Femur (tissue), 1 donor: ENCODE measurements at places on chromosomes 12 and 14.

DNA sequence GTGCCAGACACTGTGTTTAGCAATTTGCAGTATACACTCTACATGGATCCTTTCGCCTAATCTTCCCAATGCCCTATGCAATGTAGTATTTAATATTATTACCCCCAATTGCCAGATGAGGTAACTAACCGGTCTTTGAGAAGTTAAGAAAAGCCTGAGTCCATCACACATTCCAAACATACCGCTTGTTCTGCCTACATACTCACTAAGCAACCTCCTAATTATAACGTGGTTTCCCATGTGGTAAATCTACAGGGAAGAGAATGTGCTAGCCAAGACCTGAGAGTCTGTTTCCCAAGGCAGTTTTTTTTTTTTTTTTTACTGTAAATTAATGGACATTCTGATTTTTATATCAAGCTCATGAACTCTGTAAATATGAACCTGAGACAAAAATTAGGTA lies 37.2 kb downstream of the ATP2B1 start:
- no peak for DNase-seq

GRCh38 chr14:53888535-53889386 lies 67.9 kb downstream of the BMP4 start:
- no peak for DNase-seq

DNA sequence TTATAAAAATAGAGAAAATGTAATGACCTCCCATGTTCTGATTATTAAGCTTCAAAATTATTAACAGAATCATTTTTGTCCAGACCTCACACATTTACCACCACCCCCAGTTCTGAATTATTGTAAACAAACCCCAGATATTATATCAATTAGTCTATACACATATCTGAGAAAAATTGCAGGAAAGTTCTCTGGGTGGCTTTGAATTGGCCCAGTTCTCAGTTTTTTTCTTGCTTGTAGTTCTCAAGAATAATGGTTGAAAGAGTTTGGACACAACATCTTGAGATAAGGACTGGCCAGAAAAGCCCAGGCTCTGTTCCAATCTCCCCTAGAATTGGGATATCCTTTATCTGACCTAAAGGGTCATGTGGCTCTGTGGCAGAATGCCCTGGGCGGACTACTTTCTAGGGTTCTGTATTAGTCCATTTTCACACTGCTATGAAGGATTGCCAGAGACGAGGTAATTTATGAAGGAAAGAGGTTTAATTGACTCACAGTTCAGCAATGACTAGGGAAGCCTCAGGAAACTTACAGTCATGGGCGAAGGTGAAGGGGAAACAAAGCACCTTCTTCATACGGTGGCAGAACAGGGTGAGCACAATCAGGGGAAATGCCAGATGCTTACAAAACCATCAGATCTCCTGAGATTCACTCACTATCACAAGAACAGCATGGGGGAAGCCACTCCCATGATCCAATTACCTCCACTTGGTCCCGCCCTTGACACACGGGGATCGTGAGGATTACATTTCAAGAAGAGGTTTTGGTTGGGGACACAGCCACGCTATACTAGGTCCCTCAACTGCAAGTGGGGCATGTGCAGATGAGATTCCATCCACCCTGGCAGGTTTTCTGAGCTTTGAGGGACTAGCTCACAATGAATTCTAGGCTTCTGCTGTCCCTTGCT lies 1504.6 kb upstream of the FLRT2 start:
- DNase-seq: no peak

- DNase-seq: no peak
Observed at GRCh38 chr12:94207849-94208621, 59.7 kb downstream of the PLXNC1 start.

DNA sequence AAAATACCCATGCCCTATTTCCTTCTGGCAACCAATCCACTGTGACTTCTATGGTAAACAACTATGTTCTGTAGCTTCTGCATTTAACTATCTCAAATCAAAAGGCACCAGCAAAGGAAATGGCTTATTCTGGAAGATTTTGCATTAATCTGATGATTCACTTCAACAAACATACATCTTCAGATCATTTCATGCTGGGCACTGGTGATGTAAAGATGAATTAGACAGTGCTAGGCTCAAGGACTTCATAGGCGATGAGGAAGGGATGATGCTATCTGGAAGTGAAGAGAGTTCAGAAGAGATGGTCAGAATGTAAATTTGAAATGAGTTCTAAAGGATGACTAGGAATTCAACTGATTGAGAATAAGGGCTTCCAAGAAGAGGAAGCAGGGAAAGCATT lies 363.3 kb downstream of the PAWR start:
- no peak for DNase-seq

DNA sequence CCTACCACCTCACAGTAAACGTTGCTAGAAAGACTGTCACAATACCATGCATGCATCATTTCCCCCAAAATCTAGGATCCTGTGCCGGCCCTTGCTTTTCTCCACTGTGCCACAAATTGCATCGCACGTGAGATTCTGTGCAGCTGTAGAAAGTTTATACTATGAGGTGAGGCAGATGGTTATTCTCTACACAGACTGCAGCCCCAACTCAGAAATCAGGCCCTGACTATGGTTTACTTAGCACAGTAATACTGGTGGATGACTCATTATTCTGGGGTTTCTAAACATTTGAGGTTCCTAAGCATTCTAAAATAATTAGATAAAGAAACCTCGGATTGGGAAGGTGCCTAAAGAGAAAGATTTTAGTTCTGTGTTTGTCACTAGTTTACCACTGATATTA lies 163.8 kb upstream of the CCDC198 start:
- DNase-seq: no peak

GRCh38 chr14:70254476-70254961 lies 65.8 kb upstream of the SLC8A3 start:
- peak; percentile 54 for DNase-seq

- DNase-seq: no peak
Observed at GRCh38 chr12:100593490-100593889, 20.0 kb downstream of the GAS2L3 start.

DNA sequence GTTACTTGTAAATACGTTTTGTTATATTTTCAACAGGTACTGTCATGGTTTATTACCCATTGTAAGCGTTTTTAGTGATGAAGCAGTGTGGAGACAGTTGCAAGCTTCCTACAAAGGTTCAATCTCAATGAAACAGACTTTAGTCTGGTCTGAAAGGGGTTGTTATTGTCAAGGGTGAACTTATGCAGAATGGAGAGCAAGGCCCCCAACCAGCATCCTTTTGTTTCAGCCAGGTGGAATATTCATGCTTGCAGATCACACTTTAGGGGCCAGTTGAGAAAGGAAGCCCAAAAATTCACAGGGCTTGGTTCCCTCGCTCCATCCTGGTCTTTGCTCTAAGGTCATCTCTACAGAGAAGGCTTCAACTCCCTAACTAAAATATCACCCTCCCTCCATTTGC lies 103.7 kb downstream of the PRICKLE1 start:
- no peak for DNase-seq

DNA sequence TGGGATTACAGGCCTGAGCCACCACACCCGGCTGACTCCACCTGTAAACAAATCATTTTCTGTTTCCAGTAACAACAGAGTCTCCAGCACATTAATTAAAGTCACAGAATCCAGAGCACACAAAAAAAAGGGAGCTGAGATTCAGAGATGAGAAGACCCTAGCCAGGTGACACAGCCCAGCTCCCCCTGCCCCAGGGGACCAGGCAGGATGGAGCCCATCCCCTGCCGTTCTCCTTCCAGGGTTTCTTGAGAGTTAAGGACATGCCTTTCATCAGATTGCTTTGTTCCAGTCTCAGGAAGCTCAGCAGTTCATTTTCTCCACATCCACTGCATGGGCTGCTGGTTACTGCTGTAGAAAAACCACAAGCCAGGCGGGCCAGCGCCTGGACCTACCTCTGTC lies 81.2 kb downstream of the RIMBP2 start:
- DNase-seq: no peak

DNA sequence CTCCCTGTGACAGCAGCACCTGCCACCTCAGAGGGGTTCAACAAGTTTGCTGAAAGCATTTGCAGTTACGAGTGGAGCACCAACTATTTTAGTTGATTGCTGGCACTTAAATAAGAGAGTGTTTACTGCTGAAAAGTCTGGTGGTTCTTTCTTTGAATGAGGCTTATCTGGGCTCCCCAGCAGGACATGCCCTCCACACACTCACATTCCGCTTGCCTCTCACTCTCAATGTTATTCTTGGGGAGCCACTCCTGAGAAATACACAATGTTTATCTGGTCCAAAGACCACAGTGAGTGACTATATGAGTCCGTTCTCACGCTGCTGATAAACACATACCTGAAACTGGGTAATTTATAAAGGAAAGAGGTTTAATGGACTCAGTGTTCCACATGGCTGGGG lies 31.9 kb downstream of the NT5DC3 start:
- DNase-seq: no peak

DNA sequence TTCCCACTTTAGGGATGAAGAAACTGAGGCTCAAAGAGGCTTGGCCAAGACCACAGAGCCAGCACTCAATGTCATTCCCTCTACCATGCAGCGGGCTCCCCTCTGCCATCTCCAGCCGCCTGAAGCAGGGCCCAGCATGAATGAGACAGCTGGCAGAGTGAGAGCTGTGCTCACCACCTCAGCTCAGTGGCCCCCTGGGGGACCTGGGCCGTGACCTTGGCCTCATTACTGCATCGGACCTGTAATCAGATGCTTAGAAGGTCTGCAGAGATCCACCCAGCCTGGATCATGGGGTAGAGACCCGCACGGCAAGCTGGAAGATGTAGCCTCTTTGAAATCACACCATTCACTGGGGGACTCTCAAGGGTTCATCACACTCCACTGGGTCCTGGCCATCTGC lies 22.7 kb upstream of the CORO1C start:
- no peak for DNase-seq

- no peak for DNase-seq
Observed at GRCh38 chr14:55276736-55277135, 5.5 kb downstream of the FBXO34 start.

DNA sequence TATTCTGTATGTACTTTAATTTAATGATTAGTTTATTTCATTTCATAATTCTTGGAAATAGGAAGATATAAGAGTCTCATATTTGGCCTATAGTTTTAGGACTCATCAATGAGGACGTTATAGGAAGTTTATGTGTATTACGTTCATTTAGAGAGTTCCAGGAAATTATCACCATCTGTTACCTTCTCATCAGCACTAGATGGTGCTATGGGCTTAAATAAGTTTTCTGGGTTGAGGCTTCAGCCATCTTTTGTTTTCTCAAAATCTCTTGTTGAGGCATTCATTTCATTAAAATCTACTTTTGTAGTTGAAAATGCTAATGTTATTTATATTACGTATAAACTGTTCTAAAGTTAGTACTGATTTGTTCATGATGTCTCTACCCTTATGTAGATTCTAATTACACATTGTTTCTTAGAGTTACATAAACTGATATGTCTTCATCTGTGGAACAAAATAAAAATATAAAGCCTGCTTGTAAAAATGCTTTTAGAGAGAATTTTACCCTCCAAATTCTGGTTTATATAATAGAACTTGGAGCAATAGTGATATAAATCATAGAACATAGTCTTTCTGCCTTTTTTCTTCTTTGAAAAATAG lies 89.2 kb downstream of the CFAP54 start:
- no peak for DNase-seq

DNA sequence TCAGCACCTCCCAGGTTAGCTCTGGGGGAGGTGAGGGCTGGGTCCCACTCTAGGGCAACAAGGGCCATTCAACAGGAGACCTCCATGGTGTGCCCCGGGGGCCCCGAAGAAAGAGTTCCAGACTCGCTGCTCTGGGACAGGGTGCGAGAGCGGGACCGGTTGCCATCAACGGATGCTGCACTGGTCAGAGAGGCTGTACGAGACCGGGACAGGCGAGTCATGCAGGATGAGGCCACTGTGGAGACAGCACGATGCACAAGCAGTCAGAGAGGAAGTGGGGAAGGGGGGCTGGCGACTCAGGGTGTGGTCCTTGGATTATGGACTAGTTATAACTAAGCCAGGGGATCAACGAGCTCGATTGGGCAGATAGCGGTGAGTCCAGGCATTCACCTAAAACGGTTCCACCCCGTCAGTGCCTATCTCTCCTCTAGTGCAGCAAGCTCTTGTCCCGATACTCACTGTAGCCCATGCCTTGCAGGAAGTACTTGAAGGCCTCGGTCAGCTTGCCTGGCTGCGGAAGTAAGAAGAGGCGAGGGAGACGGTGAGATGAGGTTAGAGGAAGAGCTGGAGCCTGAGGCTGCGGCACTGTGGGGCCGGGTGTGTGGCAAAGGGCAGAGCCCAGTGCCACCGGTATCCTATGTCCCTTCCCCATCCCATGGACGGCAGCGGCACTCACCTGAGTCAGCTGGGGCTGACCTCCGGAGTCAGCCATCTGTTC lies 7.2 kb downstream of the NDRG2 start:
- DNase-seq: no peak

GRCh38 chr12:71662849-71663560 lies 643 bp downstream of the ZFC3H1 start:
- peak; percentile 82 for DNase-seq

DNA sequence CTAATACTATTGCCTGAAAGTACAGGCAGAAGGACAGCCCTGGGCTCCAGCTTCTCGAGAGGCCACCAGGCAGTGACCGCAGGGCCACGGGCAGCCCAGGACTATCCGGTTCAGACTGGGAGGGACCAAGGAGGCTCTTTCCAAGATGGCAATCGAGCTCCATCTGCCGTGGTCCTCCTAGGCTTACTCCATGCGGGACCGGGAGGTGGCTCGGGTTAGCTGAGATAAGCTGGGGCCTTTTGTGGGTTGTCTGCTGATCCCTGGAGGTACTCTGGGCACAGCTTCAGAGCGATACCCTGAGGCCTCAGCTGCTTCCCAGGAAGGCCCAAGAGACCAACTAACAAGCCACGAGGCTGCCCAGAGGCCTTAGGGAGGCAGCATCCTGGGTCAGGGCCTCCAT lies 33.1 kb downstream of the SNRNP35 start:
- DNase-seq: no peak

DNA sequence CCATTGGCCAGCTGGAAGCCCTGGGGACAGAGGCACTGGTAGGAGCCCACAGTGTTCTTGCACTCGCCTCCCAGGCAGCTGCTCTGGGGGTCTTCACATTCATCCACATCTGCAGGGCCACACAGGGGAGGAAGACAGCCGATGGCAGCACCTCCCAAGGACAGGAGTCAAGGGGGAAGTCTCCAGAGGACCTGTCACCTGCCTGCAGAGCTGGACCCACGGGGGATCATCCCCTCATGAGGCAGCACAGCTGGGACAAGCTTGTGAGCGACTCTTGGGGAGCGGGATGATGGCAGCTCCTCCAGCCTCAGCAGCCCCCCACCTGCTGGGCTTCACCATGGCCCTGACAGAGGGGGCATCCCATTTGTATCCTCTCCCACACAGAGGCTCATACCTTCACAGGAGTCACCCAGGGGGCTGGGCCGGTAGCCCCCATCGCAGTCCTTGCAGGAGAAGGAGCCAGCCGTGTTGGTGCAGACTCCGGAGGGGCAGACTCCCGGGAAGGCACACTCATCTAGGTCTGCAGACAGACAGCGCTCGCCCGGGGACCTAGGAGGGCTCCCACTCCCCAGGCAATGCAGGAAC lies 15.4 kb downstream of the ISCA2 start:
- peak; percentile 21 for DNase-seq

DNA sequence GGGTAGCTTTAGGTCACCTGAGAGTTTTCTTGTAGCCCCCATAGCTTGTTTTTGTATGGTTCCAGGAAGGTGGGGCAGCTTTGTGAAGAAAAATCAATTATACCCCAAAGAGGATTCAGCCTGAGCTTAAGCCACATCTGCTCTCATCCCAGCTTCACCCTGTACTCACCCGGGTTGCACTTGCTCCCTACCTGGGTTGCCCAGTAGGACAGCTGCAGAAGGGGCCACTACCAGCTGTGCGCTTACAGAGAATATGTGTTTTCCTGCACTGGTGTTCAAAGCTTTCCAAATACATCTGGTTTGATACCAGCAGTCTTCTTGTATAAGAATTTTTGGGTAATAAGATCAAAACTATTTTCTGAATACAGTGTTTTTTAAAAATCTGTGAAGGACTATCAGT lies 3.0 kb upstream of the SLC38A1 start:
- no peak for DNase-seq

- no peak for DNase-seq
Observed at GRCh38 chr14:28975084-28975483, 208.5 kb downstream of the FOXG1 start.
